ENCODE measurements at places on chromosomes 3 and 15.

DNA sequence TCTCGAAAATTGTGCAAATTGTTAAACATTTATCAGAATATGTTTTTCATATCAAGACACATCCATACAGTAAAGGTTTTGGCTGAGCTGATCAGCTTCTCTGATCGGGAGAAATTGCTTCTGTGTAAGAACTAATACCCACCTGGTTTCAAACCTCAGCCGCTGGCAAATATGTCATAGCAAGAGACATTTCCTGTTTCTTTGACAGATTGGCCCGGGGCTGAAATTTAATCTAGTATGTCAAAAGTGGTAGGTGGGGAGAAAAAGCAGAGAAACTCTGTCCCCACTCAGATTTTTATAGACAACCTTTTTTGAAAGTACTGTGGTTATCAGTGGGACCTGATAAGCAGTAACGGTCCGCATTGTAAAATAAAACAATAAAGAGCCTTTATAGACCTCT, 88.8 kb upstream of the SLC24A5 start:
- DNase-seq, result no peak

DNA sequence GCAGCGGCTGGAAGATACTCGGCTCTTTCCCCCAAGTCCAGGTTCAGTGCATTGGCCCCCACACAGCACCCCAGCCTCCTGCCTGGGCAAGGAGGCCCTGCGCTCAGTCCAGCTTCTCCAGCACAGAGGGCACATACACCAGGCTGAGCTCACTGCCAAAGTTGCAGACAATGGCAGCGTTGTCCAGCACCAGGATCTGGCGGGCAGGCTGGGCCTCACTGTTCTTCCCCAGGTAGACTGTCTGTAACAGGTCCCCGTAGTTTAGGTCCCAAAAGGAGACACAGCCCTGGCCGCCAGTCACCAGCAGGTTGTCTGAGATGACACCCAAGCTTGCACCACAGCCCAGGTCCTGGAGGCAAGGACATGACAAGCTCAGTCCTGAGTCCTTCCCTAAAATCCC, 32.9 kb downstream of the PTPN23 start:
- DNase-seq, result no peak

DNA sequence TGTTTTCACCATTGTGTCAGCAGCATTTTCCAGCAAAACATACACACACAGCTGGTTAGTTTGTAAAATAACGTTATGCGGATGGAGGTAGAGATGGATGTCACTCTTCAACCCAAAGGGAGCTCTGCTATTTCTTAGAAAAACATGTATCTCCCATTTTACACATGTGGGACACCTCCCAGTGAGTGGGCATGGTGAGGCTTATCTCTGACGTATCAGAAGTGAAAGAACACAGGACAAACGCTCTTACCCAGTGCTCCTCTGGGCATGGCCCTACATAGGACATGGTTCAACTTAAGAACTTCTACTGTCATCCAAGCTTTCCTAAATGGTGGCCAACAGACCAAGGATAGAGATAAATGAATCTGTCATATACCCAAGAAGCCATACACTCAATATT, 2.1 kb downstream of the FAM240A start:
- DNase-seq, result no peak

GRCh38 chr3:72440491-72440890, 407.8 kb downstream of the SHQ1 start:
- DNase-seq, result no peak
